CD4-positive, alpha-beta T cell (primary cell): ENCODE measurements at places on chromosomes 11 and 22. TPM values are rescaled to one million over a fixed set of nuclear protein-coding genes. Genes with fewer than 3 reads are reported as not detected.

Gene GLYAT
- total RNA-seq: not detected

DNA sequence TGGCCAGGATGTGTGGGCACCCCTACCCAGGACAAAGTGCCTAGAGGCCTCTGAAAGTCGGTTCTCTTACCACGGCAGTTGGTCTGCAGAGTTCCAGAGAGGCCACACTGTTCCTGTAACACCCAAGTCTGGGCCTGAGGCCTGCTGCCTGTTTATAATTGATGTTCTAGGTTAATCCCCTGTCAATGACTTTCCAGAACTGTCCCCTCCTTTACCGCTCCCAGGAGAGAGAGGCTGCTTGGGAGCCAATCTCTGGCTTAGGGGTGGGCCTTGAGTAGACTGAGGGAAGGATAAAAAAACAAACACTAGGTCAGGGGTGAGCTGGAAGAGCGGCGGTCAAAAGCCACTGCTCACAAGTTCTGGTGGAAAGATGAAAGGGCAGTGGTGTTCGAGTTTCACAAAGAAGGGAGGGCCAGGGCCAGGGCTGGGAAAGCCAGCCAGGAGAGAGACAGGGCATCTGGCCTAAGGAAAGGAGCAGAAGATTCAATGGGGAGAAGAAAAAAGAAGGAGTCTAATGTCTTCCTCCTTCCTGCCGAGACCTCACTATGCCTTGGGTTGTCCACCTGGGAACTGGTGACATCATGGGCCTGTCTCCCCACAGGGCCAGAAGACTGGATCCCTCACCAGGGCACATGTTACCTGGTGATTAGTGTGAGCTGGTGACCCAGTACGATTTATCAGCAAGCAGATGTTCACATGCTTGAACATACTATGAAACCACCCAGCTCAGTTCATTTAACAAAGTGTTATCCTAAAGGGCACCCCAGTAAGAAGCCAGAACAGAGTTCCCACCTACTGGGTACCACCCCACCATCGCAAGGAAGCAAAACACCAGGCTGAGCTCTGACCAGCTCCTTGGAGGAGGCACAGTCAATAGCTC is 50.2 kb downstream of the PC start:
- H3K27ac ChIP-seq: no peak overlapping the region
- no peaks in the 10 kb centered on the region for H3K36me3 ChIP-seq
- H3K4me3 ChIP-seq: no peak overlapping the region
- no peaks in the 10 kb centered on the region for H3K4me1 ChIP-seq
- no peaks in the 10 kb centered on the region for H3K27me3 ChIP-seq

DNA sequence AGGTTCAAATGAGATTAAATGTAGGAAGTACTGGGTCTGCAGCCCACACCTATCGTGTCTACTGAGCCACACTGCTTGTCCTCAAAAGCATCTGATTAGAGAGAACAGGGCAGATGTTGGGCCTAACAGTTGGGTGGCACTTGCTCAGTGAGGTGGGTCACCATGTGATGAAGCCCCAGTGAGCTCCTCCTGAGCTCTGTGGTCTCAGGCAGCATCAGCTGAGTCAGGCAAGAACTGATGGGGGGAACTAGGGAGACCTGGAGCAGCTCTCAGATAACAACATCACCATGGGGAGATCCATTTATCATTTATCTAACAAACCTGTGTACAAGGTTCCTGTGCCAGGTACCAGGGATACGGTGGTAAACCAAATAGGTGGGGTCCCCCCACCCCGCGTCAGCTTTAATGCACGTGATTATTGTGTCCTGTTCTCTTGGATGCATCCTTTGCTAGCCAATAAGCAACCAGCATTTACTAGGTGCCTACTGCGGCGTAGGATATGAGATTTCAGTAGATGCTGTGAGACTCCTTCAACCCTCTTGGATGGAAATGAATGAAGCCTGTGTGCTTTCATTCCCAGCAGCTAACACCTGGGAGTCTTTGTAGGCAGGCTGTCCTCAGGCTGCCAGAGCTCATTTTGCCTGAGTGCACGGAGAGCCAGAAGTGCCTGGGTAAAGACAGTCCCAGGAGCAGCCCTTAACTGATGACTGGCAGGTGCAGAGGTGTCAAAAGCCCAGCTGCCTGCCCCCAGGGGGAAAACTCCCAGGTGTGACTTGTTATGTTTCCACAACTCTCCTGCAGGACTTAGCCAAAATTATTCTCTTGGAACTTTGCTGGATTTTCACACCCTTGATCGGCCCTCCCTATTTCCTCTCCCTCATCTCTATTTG is 73.6 kb upstream of the NARS2 start:
- H3K4me3 ChIP-seq: no peak overlapping the region
- no peaks in the 10 kb centered on the region for H3K27me3 ChIP-seq
- no peaks in the 10 kb centered on the region for H3K36me3 ChIP-seq
- no peak overlapping the region for H3K27ac ChIP-seq

DNA sequence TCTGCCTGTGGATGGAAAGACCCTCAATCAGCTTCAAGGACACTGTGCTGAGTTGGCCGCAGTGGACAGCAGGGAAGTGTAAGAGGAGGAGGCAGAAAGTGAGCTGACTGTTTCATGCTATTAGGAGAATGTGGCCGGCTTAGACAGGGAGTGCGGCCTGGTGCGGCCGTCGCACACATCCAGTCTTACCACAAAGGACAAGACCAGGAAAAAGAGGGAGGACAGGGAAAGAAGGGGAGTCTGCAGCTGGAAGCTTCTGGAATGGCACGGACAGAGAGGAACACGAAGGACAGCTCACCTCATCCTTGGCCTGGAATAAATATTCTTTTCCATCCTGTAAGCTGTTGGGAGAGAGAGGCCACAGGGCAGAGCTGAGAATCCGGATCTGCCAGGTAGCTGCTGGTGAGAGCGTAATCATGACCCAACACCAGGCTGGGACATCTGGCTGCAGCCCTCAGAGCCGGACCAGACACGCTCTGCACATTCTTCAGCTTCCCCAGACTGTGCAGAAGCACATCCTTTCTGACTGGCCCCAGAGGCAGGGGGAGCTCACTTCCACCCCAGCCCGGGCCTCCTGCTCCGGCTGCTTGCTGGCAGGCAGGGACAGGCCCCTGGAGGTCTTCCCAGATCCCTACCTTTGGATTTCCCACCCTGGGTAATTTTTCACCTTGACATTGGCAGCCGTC is 8.6 kb upstream of the RBM4B start:
- no peak for DNase-seq
- no peak overlapping the region for H3K27ac ChIP-seq
- H3K4me3 ChIP-seq: no peak overlapping the region
- H3K36me3 ChIP-seq: no peaks in the 10 kb centered on the region
- no peaks in the 10 kb centered on the region for H3K4me1 ChIP-seq

GRCh38 chr11:76139314-76139713 is 67.0 kb downstream of the WNT11 start:
- H3K27ac ChIP-seq: no peak overlapping the region
- DNase-seq: no peak
- peaks cover 28% of the 10 kb centered on the region for H3K36me3 ChIP-seq
- H3K4me3 ChIP-seq: no peak overlapping the region
- H3K4me1 ChIP-seq: no peaks in the 10 kb centered on the region

DNA sequence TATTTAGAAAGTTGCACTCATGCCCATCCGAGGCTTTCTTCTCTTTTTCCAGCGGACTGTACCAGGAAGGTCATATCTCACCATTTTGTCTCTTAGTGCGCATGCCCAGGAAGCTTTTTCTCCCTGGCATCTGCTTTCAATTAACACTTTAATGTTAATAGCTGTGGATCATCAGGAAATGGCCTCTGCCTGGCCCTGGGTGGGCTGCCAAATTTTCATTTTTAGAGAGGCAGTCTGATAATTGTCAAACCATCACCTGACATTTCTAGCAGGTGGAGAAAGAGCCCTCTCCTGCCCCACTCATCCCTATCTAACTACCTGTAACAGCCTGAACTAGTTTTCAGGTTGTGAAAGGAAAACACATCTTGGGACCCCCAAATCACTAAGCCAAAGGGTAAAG is 257.4 kb upstream of the LRRC4C start:
- DNase-seq: no peak
- H3K36me3 ChIP-seq: no peaks in the 10 kb centered on the region
- no peaks in the 10 kb centered on the region for H3K27me3 ChIP-seq
- no peak overlapping the region for H3K27ac ChIP-seq
- no peak overlapping the region for H3K4me3 ChIP-seq

GRCh38 chr11:32428665-32429303 is 6.6 kb downstream of the WT1 start:
- no peak overlapping the region for H3K4me3 ChIP-seq
- H3K36me3 ChIP-seq: no peaks in the 10 kb centered on the region
- peaks cover 25% of the 10 kb centered on the region for H3K4me1 ChIP-seq
- H3K27me3 ChIP-seq: peaks cover 76% of the 10 kb centered on the region

DNA sequence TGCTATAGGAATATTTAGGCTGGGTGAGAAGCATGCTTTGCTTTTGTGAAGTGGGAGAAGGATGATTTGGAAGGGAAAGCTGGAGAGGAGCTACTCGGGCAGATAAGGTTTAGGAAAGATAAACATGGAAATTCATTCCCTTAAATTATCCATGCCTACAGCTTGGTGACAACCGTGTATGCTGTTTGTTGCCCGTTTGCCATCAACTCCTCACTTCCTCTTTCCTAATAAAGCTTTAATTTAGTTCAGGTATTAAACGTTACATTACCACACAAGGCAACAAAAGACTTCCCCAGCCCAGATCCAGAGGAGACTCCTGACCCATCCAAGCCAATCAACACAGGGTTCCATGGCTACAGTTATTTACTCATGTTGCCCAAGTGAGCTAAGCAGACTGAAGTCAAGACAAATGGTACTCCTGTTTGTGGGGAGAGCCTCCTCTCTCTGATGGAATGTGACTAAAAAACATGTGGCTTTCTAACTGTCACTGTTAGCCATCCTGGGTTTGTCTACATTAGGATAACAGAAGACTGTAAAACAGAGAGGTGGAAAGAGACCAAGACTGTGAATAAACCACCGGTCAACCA is 101.7 kb upstream of the GRAMD1B start:
- DNase-seq: no peak
- no peak overlapping the region for H3K4me3 ChIP-seq
- no peak overlapping the region for H3K27ac ChIP-seq
- H3K36me3 ChIP-seq: no peaks in the 10 kb centered on the region
- no peaks in the 10 kb centered on the region for H3K4me1 ChIP-seq

- no peaks in the 10 kb centered on the region for H3K36me3 ChIP-seq
- no peak overlapping the region for H3K27ac ChIP-seq
- DNase-seq: no peak
- peaks cover 10% of the 10 kb centered on the region for H3K4me1 ChIP-seq
- H3K27me3 ChIP-seq: peaks cover 42% of the 10 kb centered on the region
Observed at GRCh38 chr11:105612771-105613170, 2.9 kb downstream of the GRIA4 start.

- H3K27me3 ChIP-seq: no peaks in the 10 kb centered on the region
- H3K4me3 ChIP-seq: no peak overlapping the region
- no peaks in the 10 kb centered on the region for H3K36me3 ChIP-seq
- H3K4me1 ChIP-seq: no peaks in the 10 kb centered on the region
- H3K27ac ChIP-seq: no peak overlapping the region
- DNase-seq: no peak
Observed at GRCh38 chr11:79564288-79564925, 123.6 kb upstream of the TENM4 start.

- H3K4me3 ChIP-seq: no peak overlapping the region
- no peak for DNase-seq
- H3K36me3 ChIP-seq: peaks cover 70% of the 10 kb centered on the region
- no peak overlapping the region for H3K27ac ChIP-seq
Observed at GRCh38 chr22:30332994-30333706, 6.4 kb upstream of the TBC1D10A start.

DNA sequence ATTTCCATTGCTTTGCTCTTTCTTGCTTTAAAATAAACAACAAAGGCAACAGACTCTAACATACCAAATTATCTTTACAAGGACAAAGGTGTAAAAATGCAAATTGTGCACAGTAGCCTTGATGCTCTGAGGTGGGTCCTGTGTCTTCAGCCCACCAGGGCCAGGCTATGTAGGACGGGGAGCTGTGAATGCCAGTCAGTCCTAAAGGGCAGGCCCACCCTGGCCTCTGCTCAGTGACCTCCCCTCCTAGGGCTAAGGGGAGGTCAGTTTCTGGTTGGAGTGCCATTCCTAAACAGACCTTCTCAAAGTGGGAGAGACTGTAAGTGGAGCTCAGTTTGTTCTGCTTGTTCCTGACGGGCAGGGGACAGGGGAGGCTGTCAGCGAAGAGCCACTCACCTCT is 78.0 kb upstream of the SUSD2 start:
- H3K36me3 ChIP-seq: peaks cover 40% of the 10 kb centered on the region
- no peaks in the 10 kb centered on the region for H3K27me3 ChIP-seq
- no peak overlapping the region for H3K27ac ChIP-seq
- H3K4me1 ChIP-seq: peaks cover 4% of the 10 kb centered on the region
- H3K4me3 ChIP-seq: no peak overlapping the region
